ENCODE measurements at places on chromosomes 2 and 18. TPM values are rescaled to one million over a fixed set of nuclear protein-coding genes. Genes with fewer than 3 reads are reported as not detected.

- H3K27me3 ChIP-seq: no peaks in the 10 kb centered on the region
- H3K4me1 ChIP-seq: no peaks in the 10 kb centered on the region
- no peaks in the 10 kb centered on the region for H3K36me3 ChIP-seq
- H3K4me3 ChIP-seq: no peak overlapping the region
Observed at GRCh38 chr2:205047273-205047839, 502.1 kb downstream of the PARD3B start.

- no peak for DNase-seq
- no peak overlapping the region for H3K4me3 ChIP-seq
- H3K27me3 ChIP-seq: 0 out of 2 replicates have a peak, but pooled peaks cover 3% of the 10 kb centered on the region
- H3K27ac ChIP-seq: no peak overlapping the region
Observed at GRCh38 chr2:70795164-70795995, 4.9 kb upstream of the FIGLA start.

DNA sequence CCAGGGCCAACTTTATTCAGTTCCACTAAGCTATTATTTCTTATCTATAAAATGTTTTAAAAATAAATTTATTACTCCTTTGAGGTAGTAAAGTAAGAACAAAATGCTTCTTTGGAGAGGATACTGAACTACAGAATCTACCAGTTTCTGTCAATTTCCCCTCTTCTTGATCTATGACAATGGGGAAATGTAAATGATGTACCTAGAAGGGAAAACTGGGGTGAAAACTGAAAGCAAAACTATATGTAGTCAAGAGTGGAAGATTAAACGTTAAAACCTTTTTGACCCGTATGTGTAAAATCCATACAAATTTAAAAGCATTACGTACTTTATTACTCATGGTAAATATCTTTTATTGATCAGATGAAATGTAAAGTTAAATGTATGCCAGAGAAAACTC, 1287.8 kb upstream of the TMEFF2 start:
- no peak overlapping the region for H3K27ac ChIP-seq
- no peaks in the 10 kb centered on the region for H3K36me3 ChIP-seq
- no peak overlapping the region for H3K4me3 ChIP-seq
- peak; percentile 1 for DNase-seq
- H3K27me3 ChIP-seq: no peaks in the 10 kb centered on the region

GRCh38 chr2:30865892-30866681, 58.8 kb upstream of the CAPN13 start:
- H3K4me1 ChIP-seq: peaks cover 14% of the 10 kb centered on the region
- H3K36me3 ChIP-seq: no peaks in the 10 kb centered on the region
- H3K4me3 ChIP-seq: no peak overlapping the region
- H3K27ac ChIP-seq: no peak overlapping the region
- no peaks in the 10 kb centered on the region for H3K27me3 ChIP-seq
- DNase-seq: no peak

MC4R gene
- not detected for polyA plus RNA-seq

DSG1 gene
- 3.7 TPM for polyA plus RNA-seq

DNA sequence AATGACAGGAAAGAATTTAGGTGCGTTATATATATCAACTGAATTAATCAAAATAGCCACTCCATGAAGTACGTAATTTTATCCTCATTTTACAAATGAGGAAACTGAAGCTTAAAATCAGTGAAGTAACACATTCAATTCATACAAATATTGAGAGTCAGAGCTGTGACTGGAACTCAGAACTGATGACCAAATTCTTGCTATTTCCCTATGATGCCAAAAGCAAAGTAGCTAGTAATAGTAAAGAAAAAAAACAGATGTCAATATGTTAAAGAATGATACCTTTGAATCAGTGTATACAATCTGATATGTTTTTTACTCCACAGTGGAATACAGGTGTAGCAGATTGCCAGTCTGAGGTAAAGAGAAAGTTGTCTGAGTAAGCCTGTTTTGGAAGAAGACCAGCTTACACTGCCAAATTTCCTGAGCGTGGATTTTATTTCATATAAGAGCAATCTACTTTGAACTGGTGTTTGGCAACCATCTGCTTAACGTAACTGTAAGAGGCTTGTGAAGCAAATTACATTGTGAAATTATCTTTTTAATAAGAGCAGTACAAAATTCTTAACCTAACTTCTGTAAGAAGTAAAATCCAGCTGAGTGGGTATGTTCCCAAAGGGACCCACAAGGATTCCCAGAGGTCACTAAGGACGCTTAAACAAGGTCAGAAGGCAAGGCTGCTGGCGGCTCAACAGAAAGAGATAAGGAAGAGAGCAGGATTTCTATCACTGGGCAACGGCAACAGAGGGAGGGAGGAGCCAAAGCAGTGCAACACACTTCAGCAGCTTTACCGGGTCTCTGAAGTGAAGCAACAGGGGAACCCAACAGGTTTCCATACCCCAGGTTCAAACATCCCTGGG, 85.6 kb downstream of the IKZF2 start:
- no peak for DNase-seq
- no peak overlapping the region for H3K4me3 ChIP-seq
- H3K27me3 ChIP-seq: no peaks in the 10 kb centered on the region

- no peak for DNase-seq
- H3K4me1 ChIP-seq: no peaks in the 10 kb centered on the region
- H3K36me3 ChIP-seq: no peaks in the 10 kb centered on the region
- no peak overlapping the region for H3K27ac ChIP-seq
- no peak overlapping the region for H3K4me3 ChIP-seq
Observed at GRCh38 chr2:172985139-172985892, 90.3 kb upstream of the MAP3K20 start.

DNA sequence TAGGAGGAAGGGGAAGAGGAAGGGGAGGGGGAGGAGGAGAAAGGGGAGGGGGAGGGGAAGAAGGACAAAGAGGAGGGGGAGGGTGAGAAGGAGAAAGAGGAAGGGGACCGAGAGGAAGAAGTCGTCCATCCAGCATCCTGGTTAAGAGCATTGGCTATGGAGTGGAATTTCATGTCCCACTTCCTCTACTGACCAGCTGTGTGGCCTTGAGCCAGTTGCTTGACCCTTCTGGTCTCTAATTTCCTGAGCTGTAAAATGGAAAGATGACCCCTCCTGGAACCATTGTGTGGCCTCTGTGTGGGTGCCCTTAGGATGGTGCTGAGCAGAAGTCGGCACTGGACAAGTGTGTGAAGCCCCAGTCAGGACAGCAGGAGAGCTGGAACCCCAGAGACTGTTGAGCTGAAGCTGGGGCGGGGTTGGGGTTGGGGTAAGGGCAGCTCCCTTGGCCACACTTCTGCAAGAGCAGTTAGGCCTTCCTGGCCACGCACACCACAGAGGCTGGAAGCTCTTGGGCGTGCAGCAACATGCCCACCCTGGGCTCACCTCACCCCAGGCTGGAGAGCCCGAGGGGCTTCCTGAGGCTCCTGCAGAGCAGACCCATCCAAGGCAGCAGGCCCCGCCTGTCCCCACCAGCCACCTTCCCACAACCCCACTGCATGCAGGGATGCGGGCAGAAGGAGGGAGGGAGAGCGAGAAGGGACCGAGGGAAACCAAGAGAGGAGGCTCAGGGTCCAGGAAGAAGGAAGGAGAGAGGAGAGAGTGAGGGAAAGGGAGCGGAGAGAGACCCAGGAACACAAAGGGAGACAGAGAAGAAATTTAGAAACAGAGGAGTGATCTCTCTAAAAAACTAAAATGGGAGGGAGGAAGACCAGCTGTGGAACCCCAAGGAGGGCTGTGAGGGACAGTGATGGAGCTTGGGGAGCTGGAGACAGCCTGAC, 16.2 kb downstream of the ADRA2B start:
- H3K4me1 ChIP-seq: no peaks in the 10 kb centered on the region
- no peak for DNase-seq
- no peaks in the 10 kb centered on the region for H3K36me3 ChIP-seq
- no peak overlapping the region for H3K27ac ChIP-seq
- H3K4me3 ChIP-seq: no peak overlapping the region

PHOSPHO2 gene
- 7.9 TPM for polyA plus RNA-seq

DNA sequence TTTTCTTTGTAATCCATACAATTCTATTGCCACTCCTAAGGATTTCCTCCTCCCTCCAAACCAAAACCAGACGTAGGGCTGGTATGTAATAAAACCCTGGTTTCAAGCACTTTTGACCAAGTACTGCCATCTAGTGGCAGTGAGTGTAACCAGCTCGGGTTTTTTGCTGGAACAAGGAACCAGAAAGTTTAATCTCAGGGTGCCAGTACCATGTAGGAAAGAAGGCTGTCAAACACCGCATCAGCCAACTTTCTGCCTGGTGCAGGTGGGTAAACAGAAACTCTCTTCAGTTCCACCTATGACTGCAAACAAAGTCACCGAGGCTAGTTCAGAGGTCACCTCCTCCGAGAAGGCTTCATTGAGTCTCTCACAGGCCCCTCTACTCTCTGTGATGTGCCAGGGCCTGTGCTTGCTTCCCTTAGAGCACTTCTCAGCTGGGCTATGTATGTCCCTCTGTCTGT, 10.2 kb upstream of the THNSL2 start:
- no peaks in the 10 kb centered on the region for H3K27me3 ChIP-seq
- H3K4me3 ChIP-seq: no peak overlapping the region
- H3K36me3 ChIP-seq: no peaks in the 10 kb centered on the region

DNA sequence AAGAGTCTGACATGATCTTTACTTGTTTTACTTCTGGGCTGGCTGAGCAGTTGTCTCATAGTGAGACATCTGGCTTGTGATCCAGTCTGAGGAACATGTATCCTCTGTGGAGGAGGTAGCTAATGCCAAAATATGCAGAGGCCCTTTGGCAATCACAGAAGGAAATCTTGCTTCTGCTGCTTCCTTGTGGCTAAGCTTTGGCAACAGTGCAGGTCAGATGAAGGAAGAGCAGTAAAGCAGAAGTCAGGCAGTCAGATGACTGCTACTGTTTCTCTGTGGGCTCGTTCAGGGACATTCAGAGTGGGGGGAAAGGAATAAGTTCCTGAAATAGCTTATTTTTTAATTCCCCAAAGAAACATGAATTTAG, 22.3 kb downstream of the DOK1 start:
- H3K4me1 ChIP-seq: peaks cover 52% of the 10 kb centered on the region
- peak overlapping the region; percentile 67 for H3K27ac ChIP-seq
- no peak for DNase-seq

GRCh38 chr2:189485146-189485545, 43.9 kb downstream of the WDR75 start:
- H3K4me3 ChIP-seq: no peak overlapping the region
- H3K27me3 ChIP-seq: no peaks in the 10 kb centered on the region
- H3K36me3 ChIP-seq: no peaks in the 10 kb centered on the region
- no peaks in the 10 kb centered on the region for H3K4me1 ChIP-seq
- no peak for DNase-seq

GRCh38 chr18:75218065-75218923, 7.7 kb downstream of the TSHZ1 start:
- no peak overlapping the region for H3K4me3 ChIP-seq
- no peaks in the 10 kb centered on the region for H3K27me3 ChIP-seq
- H3K4me1 ChIP-seq: 0 out of 2 replicates have a peak, but pooled peaks cover 4% of the 10 kb centered on the region
- no peak overlapping the region for H3K27ac ChIP-seq

- H3K4me3 ChIP-seq: no peak overlapping the region
- H3K27ac ChIP-seq: no peak overlapping the region
- H3K27me3 ChIP-seq: no peaks in the 10 kb centered on the region
Observed at GRCh38 chr2:86661333-86661732, 37.7 kb upstream of the RNF103 start.

GRCh38 chr2:202375033-202375608, 1.0 kb upstream of the BMPR2 start:
- no peaks in the 10 kb centered on the region for H3K27me3 ChIP-seq
- no peak for DNase-seq
- H3K36me3 ChIP-seq: no peaks in the 10 kb centered on the region
- H3K27ac ChIP-seq: peak overlapping the region; percentile 75

DNA sequence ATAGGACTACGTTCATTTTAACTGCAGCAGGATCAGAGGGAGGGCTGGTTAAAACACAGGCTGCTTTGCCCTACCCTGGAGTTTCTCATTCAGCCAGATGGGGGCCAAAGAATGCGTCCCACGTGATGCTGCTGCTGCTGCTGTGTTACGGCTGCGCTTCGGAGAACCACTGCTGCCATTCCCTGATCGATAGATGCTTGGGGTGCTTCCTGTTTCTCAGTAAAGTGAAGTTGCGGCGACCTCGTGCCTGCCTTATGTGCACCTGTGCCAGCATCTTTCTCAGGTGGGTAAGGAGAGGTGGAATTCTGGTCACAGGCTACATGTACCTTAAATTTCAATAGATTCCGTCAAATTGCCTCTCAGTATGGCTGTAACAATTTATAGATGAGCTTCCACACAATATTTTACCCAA, 24.7 kb upstream of the TOGARAM2 start:
- DNase-seq: no peak
- no peak overlapping the region for H3K27ac ChIP-seq
- no peak overlapping the region for H3K4me3 ChIP-seq
- no peaks in the 10 kb centered on the region for H3K27me3 ChIP-seq
- no peaks in the 10 kb centered on the region for H3K4me1 ChIP-seq

ACOXL gene
- polyA plus RNA-seq: 1.1 TPM

TUBB8B gene
- polyA plus RNA-seq: not detected

GRCh38 chr2:180743401-180743800, 237.0 kb upstream of the UBE2E3 start:
- DNase-seq: no peak
- H3K4me1 ChIP-seq: no peaks in the 10 kb centered on the region
- no peaks in the 10 kb centered on the region for H3K36me3 ChIP-seq
- H3K4me3 ChIP-seq: no peak overlapping the region
- H3K27me3 ChIP-seq: no peaks in the 10 kb centered on the region

RAB31 gene
- 21.3 TPM for polyA plus RNA-seq

DNA sequence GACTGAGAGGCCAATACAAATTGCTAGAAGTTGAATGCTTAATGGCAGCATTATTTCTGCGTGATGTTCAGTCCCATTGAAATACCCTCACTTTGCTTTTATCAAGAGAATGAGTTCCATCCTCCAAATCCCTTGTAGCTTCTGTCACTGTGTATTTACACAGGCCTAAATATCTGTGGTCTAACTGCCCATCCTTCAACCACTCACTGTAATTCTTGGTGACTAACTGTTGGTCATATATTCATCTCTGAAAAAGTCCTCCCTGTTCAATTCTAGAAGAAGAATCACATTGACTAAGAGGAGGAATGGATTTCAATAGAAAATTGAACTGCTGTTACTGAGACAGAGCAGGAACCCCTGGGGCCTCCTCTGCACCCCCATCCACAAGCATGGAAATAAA, 74.2 kb upstream of the L3MBTL4 start:
- H3K27me3 ChIP-seq: peaks cover 2% of the 10 kb centered on the region
- no peak overlapping the region for H3K4me3 ChIP-seq
- DNase-seq: no peak
- H3K27ac ChIP-seq: no peak overlapping the region
- H3K4me1 ChIP-seq: no peaks in the 10 kb centered on the region
- H3K36me3 ChIP-seq: no peaks in the 10 kb centered on the region

SLC19A3 gene
- polyA plus RNA-seq: not detected

PAIP2B gene
- 0.42 TPM for polyA plus RNA-seq

M1AP gene
- polyA plus RNA-seq: not detected

- H3K27me3 ChIP-seq: no peaks in the 10 kb centered on the region
- DNase-seq: no peak
- H3K4me3 ChIP-seq: no peak overlapping the region
- H3K36me3 ChIP-seq: no peaks in the 10 kb centered on the region
- no peaks in the 10 kb centered on the region for H3K4me1 ChIP-seq
Observed at GRCh38 chr2:139357972-139358371, 577.8 kb upstream of the NXPH2 start.

ZNF521 gene
- polyA plus RNA-seq: not detected
